NCI-H2171 (cell line): ENCODE measurements at places on chromosomes 1 and 21.

- no peak for DNase-seq
These were observed 9.6 kb upstream of the LRP8 start for GRCh38 chr1:53337499-53337898.

- DNase-seq, result no peak
These were observed 14.6 kb downstream of the SEMA6C start for GRCh38 chr1:151131701-151132334.

DNA sequence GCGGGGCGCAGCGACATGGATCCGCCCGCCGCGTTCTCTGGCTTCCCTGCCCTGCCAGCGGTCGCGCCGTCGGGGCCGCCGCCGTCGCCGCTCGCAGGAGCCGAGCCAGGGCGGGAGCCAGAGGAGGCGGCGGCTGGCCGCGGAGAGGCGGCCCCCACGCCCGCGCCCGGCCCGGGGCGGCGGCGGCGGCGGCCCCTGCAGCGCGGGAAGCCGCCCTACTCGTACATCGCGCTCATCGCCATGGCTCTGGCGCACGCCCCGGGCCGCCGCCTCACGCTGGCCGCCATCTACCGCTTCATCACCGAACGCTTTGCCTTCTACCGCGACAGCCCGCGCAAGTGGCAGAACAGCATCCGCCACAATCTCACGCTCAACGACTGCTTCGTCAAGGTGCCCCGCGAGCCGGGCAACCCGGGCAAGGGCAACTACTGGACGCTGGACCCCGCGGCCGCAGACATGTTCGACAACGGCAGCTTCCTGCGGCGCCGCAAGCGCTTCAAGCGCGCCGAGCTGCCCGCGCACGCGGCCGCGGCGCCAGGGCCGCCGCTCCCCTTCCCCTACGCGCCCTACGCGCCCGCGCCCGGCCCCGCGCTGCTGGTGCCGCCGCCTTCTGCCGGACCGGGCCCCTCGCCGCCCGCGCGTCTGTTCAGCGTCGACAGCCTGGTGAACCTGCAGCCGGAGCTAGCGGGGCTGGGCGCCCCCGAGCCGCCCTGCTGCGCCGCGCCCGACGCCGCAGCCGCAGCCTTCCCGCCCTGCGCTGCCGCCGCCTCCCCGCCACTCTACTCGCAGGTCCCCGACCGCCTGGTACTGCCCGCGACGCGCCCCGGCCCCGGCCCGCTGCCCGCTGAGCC, 459 bp downstream of the FOXE3 start:
- DNase-seq, result no peak

GRCh38 chr1:29531596-29531995, 295.3 kb downstream of the PTPRU start:
- no peak for DNase-seq

GRCh38 chr1:63073309-63074306, 248.8 kb upstream of the FOXD3 start:
- peak; percentile 8 for DNase-seq

DNA sequence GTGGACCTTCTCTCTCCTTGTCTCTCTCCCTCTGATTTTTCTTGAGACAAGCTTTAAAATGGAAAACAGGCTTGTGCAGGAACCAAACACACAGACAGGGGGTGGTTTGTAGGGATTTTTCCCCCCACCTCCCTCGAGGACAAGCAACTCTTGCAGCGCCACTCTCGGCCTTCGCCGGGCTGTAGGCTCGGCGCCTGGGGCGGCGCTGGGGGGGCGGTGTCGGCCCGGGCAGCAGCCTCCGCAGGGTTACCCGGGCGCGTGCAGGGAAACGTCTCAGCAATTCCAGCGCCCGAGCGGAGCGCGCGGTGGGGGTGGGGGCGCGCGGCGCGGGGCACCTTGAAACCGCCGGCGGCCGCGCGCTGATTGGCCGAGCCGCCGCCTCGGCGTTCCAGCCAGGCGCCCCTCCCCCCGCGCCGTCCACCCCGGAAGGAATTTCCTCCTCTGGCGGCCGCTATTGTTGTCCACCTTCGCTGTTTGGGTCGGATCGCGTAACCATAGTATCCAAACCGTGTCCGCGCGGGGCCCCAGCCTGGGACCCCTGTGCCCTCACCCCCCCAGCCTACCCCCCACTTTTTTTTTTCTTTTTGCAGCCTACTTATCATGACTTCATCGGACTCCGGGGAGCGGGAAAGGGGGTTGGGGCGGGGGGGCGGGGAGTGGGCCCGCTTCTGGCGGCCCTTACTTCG, 59.8 kb upstream of the ACOT11 start:
- peak; percentile 82 for DNase-seq

DNA sequence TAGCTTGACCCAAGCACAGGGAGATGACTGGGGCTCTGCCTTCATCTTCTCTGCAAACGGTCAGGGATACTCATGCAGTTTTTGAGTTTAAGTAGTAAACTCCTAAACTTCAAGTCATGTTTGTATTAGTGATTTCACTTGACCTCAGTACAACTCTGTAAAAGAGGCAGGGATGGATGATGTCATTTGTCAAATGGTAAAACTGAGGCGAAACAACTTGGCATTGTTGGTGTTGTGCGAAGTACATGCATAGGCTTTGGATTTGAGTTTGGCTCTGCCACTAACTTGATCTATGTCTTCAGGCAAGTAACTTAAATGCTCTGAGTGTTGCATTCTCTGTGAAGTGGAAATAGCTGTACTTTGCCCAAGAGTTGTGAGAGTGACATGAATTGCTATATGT, 42.7 kb downstream of the WNT4 start:
- no peak for DNase-seq

GRCh38 chr21:33198346-33199099, 31.2 kb upstream of the IFNAR2 start:
- no peak for DNase-seq
